ENCODE measurements at places on chromosomes 7 and 10. TPM values are rescaled to one million over a fixed set of nuclear protein-coding genes. Genes with fewer than 3 reads are reported as not detected.

DNA sequence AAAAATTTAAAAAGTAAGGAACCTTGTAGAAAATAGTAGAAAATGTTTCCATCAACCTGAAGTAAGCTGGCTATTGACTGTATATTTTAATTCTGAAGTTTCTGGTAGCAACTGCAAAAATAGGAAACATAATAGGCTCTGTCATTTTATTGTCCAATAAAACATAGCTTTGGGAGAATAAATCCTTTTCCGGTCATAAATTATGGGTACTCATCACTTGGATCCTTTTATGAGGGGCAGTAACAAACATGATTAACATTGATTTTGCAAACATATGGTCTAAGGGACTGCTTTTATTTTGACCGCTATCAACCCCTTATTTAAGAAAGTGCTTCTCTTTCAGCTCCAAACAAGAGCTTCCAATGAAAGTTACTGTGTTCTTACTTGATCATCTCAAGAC lies 495.9 kb upstream of the ANKRD30A start:
- DNase-seq: no peak

DNA sequence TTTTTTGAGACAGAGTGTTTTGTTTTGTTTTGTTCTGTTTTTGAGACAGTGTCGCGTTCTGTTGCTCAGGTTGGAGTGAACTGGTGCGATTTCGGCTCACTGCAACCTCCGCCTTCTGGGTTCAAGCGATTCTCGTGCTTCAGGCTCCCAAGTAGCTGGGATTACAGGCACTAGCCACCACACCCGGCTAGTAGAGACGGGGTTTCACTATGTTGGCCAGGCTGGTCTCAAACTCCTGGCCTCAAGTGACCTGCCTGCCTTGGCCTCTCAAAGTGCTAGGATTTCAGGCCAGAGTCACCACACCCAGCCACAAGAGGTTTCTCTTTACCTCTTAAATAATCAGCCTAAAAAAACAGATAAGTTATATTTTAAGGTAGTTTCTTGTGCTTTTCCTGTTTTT lies 8.7 kb upstream of the ARHGAP12 start:
- no peak for DNase-seq

SERPINE1 gene
- 15.4 TPM for total RNA-seq

DNA sequence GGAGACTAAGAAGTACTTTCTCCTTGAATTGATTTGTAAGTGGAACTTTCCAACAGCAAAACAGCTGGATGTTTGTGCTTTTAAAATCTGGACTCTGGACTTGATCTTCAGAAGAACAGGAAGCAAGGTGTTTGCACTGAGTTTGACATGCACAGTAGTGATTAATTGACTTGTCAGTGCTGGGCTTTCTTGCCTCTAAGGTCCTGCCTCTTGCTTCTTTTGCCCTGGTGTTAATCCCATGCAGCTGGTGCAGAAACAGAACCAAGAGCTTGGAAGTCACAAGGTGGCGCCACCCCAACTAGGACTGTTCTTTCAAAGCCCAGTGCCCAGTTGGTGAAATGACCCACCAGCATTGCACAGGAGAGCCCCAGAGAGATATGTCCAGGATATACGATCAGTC lies 66.8 kb upstream of the SEPHS1 start:
- DNase-seq: no peak

GIMAP1 gene
- total RNA-seq: 18.8 TPM

GRCh38 chr10:124739986-124740368 lies 4.2 kb downstream of the FAM53B start:
- no peak for DNase-seq

DNA sequence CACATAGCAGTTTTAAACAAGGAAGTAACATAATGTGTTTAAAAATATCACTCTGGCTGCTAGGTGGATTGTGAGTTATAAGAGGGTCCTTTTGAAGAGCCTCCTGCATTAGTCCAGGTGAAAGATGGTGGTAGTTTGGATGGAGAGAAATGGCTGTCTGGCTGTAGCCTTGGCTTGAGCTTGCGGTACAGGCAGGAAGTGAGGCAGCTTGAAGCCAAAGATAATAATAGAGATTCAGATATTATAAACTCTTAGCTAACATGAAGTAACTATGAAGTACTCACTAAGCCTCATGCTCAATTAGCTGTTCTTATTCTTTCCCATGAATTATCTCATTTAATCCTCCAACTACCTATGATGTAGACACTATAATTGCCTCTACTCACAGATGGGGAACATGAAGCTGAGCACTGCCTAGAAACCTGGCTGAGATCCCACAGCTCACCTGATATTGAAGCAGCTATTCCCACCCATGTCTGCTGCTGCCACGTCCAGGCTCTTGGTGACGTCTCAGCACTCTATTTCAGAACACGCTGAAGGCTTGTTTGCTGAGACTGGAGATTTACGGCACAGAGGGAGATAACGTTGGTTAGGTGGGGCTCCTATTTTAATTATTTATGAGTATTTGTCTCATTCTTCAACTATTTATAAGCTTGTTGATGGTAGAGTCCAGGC lies 10.4 kb downstream of the C10orf120 start:
- no peak for DNase-seq

GRCh38 chr10:9501944-9502343 lies 1447.5 kb downstream of the GATA3 start:
- no peak for DNase-seq

DNA sequence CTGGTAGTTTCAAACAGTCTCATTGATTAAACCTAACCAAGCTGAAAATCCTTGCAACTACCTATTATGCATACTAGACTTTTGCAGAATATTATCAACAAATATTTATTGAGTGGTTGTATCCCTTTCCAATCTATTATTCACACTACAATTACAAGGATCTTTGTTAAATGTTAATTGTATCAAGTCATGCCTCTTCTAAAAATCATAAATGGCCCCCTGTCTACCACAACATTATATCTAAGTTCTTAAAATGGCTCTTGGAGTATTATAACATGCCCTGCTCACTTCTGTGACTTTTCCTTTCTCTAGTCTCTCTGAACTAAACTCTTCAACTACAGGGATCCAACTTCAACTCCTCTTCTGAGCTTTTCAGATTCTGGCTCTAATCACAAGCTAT lies 219.3 kb downstream of the IMMP2L start:
- DNase-seq: no peak

- no peak for DNase-seq
Observed at GRCh38 chr7:116231949-116232348, 21.6 kb downstream of the TES start.

DNA sequence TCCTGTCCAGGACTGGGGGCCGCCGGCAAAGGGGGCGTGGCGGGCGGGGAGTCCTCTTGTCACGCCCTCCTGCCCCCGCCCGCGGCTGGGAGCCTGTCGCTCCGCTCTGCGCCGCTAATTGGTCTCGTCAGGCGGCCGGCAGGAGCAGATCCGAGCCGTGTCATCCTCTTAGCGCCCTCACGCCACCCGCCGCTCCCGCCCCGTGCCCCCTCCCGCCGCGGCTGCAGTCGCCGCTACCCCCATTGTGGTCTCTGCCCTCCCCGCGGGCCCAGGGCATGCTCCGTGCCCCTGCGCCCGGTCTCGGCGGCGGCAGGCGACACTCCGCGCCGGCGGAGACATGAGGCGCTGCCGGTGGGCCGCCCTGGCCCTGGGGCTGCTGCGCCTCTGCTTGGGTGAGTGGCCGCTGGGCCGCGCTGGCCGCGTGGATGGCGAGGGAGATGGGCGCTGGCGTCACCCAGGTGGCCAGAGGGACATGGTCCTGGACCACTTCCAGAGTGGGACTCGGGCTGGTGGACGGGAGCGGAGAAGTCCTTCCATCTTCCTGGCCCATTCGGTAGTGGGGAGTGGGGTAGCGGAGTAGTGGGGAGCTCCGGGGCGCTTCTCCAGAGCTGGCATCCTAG lies at the start of gene CDHR1:
Gene CDHR1 (plus strand): TSS at position 114 of the 620 bp plus-strand sequence. CDS start 224 bp downstream, at position 338.
- DNase-seq: no peak

GRCh38 chr10:17768957-17769356 lies 17.0 kb downstream of the TMEM236 start:
- DNase-seq: no peak

- no peak for DNase-seq
Observed at GRCh38 chr10:9198611-9199010, 1144.1 kb downstream of the GATA3 start.

GRCh38 chr7:116525913-116526861 lies 1.4 kb downstream of the CAV1 start:
- peak; percentile 85 for DNase-seq

SMO gene
- total RNA-seq: 3.1 TPM

DNA sequence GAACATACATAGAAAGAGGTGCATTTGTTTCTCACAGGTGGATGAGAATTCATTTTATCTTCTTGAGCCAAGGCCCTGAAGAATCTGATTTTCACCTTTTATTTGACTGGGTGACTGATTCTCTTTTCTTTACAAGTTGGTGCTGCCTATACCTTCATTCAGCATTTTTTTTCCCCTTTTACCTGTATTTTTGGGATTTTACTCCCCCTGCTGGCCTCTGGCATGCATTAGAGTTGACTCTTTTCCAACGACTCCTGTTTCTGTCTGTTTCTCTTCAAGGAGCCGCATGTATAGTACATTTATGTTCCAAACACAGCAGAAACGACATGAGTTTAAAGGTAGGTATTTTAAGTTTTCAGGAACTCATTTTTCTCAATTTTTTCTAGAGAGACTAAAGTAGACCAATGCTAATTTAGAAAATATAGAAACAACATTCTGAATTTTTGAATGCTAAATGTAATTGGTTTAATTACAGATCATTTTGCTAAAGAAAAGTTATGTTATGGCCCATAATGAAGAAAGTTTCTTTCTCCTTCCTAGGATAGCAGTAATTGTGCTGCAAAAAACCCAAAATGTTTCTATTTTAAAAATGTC lies 149.8 kb upstream of the HDAC9 start:
- no peak for DNase-seq

GRCh38 chr10:102461187-102462054 lies 10.1 kb upstream of the C10orf95 start:
- peak; percentile 97 for DNase-seq

- no peak for DNase-seq
Observed at GRCh38 chr7:39321909-39322498, 244.2 kb upstream of the YAE1 start.

OR9A2 gene
- total RNA-seq: not detected

DNA sequence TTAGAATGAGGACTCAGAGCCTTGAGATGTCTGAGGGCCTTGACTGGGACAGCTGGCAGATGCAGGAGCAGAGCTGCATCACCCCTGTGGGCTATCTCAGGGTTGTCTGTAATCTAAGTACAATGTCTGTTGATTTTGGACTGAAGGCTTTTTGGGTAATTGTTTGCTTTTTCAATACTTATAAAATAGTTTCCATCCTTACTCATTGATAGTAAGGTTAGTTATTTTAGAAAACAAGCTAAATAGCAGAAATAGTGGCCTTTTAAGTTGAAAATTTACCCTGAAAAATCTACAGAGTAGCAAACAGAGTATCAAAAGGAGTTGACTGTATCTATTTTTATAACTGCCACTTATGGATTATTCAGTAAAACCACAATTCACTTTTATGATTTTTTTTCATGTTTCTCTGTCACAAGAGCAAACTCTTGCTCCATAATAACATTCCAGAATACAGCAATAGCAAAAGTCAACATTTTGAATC lies 179.7 kb downstream of the CFTR start:
- no peak for DNase-seq

DNA sequence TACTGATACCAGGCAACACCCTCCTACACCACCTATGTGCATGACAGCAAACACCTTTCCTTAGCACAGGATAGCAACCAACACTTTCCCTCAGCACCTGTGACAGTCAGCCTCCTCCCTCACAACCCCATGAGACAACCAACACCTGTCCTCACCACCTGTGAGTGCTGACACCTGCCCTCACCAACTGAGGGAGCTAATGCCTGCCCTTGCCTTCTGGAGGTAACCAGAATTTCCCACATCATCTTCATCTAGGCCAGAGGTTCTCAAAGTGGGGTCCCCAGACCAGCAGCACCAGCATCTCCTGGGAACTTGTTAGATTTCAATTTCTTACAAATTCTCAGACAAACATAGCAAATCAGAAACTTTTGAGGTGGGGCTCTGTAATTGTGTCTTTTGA lies 112.5 kb downstream of the GRID1 start:
- no peak for DNase-seq

- no peak for DNase-seq
Observed at GRCh38 chr7:148838905-148839304, 45.2 kb downstream of the EZH2 start.

DNA sequence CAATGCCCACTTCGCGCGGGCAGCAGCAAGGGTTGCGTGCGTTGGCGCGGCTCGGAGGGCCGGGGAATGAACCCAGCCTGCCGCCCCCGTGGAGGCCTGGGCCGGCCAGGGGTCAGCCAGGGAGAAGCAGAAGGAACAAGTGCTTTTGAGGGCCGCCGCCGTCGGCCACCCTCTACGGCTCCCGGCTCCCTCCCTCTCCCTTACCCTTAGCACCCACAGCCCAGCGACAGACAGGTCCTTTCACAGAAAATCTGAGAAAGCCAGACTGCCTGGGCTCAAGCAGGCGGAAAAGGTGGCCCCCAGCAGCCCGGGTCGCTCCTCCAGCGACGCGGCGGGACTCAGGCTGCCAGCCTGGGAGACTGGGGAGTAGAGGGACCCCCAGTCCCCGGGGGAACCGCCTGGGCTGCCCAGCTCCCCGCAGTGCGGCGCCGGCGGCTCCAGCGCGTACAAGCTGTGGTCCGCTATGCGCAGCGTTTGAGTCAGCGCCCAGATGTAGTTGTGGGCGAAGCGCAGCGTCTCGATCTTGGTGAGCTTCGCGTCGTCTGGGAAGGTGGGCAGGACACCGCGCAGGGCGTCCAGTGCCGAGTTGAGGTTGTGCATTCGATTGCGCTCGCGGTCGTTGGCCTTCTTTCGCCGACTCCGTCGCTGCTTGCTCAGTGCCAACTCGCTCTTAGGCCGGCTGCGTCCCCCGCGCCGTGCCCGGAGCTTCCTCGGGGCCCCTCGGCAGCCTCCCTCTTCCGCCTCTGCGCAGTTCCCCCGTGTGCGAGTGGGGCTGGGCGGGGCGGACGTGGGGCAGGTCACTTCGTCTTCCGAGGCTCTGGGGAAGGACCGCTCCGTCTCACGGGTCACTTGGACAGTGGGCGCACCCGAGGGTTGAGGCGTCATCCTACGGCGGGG lies 815 bp downstream of the NEUROG3 start:
- DNase-seq: peak; percentile 49

DNA sequence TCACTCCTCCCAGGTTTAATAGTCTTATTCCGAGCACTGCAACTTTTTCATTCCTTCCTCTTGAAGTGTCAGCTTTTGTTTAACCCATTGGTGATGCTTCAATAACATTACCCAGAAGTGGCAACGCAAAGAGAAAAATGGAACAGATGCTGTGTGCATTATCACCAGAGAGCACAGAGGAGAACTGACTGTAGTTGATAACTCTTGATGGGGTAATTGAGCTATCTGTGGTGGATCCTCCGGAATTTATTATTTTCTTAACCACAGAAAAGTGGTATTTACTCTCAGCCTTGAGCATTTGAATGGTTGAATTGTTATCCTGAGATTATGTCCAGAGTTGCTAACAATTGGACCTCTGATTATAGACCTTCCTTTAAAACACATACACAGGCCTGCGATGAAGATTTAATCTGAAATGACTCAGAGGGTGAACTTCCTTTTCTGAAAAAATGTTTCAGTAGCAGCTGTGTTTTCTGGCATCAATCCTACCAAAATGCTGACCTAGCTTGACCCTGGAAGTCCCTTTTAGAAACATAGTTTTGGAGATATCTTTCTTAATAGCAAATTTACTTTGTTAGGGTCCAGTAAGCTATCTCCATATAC lies 1584.4 kb upstream of the LRRTM3 start:
- DNase-seq: no peak

- DNase-seq: no peak
Observed at GRCh38 chr10:88507404-88507803, 75.7 kb downstream of the RNLS start.

GRCh38 chr10:108187408-108188012 lies 1023.0 kb upstream of the SORCS1 start:
- DNase-seq: no peak

CYP3A7 gene
- total RNA-seq: 0.21 TPM

MEOX2 gene
- total RNA-seq: 17.1 TPM

GRCh38 chr7:137970253-137970975 lies 31.5 kb downstream of the CREB3L2 start:
- no peak for DNase-seq

All from lower lobe of right lung (tissue), 2 donors.